ENCODE measurements at places on chromosomes 13 and 19.
A peak's percentile ranks its signal among the peaks of the same experiment; 100 is the strongest.

DNA sequence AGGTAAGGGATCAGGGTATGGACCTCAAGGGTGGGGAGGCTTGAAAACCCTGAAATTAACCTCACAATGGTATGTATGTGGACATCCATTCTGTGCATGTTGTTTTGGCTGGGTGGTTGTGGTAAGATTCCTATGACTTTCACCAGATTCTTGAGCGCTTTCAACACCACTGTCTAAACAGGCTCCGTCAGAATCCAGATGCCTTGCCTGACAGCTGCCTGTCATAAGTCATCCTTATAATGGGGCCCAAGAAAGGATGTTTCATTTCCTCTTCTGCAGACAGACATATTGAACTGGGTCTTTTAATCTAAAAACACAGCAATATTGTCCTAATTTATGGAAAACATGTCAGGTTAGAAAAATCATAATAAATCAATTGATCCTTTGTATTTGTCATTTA, 41.3 kb downstream of the ALOX5AP start:
- no peak for DNase-seq

DNA sequence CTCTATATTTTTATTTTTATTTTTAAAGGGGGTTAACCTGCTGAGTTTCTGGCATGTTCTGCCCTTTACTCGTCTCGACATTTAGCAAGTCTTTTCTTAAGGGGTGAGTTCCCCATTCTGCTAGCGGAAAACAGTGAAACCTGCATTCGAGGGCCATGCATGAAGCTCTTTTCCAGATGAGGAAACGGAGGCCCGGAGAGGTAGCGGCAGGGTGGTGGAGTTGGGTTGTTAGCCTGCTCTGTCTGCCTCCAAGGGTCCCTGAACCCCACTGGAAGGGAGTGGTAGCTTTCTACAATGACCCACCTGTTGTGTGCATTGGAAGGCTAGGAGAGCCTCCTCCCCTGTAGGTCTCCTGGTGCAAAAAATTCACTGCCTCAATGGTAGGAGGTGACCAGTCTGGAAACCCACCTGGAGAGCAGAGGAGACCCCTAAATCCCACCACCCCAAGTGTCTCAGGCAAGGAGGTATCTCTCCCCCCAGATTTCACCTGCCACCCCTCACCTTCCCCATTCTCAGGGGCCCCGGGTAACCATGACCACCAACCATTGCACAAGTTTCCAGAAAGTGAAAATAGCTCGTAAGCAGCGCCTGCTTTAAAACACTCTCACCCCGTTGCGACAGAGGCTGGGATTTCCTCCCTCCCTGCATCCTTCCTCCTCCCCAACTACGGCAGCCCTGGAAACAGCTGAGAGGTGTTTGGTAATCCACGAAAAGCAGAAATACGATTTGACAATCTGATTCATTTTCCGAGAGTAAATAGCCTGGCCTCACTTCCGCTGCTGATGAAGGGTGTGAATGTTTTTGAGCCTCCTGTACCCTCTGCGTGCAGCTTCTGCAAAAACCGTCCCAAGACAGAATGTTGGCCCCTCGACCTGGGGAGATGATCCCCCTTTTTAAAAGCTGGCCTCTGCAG, 3.5 kb downstream of the KLF2 start:
- DNase-seq = peak; percentile 53

DNA sequence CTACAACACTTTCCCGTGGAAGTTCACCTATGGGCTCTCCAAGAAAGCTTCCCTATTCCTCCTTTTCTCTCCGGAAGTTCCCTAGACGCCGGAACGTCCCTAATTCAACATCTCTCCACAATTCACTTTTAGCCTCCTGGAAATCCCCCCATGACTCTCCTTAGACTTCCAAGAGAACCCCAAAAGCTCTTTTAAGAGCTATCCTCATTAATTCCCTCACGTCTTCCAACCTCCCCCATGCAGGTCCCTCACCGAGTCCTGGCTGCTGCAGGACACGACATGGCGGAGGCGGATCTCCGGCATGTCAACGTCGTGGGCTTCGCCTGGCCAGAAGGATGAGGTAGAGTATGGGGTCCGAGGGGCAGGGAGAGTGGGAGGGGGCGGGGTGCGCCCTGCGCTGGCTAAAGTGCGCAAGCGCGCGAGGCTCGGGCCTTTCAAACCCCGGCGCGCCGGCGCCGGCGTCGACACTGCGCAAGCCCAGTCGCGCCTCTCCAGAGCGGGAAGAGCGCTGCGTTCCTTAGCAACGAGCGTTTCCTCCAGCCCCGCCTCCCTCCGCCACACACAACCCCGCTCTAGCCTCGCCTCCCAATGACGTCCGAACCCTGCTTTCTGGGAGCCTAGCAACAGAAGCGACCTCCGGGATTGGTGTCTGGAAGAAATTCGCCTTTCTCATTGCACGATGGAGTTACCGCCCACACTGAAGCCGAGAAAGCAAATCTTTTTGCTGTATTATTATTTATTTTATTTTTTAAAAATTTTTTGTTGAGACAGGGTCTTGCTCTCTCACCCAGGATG, at the start of the genes PINLYP and XRCC1:
Gene PINLYP (plus strand): TSS at position 646 of the 795 bp plus-strand sequence. CDS start 1,391 bp downstream, outside the sequence.
Gene XRCC1 (minus strand): TSS at position 372 of the 795 bp plus-strand sequence. CDS start 69 bp downstream, at position 303.
- peak; percentile 97 for DNase-seq

GRCh38 chr19:18266771-18267686, 7.2 kb downstream of the IQCN start:
- no peak for DNase-seq

DNA sequence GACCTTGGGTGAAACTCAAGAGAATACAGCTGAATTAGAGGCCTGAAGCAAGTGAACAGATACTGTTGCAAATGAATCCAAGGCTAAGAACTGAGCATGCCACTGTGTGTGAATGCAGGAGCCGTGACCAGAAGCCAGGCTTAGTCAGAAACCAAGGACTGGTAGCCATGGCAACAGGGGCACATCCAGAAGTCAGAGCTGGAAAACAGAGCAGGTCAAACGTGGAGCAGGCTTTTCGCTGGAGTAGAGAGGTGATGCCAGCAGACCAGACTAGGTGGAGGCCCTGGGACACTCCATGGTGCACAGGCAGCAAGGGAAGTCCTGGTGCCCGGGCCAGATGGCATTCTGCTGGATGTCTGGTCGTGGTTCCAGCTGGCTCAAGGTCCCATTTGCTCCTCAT, 564.1 kb downstream of the PCDH9 start:
- DNase-seq = no peak

DNA sequence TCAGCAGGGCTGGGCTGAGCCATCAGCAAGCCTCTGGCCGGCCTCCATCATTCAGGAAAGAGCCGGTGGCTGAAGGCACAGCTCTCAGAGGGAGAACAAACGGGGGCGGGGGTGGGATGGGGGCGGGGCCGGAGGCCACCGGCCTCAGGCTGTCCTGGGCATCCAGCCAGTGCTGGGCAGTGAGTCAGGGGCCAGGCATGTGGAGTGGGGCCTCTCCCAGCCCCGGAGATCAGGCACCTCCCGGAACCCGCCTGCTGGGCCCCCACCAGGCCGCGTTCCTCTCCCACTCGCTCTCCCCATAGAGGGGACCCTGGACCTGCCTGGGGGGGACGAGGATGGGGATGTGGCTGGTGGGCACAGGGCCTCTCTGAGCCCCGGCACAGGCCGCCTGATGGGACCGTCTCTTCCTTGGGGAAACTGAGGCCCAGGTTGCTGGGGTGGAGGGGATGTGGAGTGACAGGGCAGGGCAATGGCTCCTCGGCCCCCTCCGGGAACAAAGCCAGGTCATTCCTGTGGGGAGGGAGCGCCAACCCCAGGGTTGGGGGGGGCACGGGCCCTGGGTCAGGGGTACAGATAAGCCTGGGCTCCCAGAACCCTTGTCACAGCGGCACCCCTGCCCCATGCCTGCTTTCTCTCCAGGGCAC, 12.9 kb downstream of the SPC24 start:
- no peak for DNase-seq

GRCh38 chr19:2782329-2782935, 641 bp downstream of the SGTA start:
- DNase-seq = no peak

- DNase-seq = no peak
Measured at GRCh38 chr13:93698016-93698613, 471.5 kb downstream of the GPC6 start.

DNA sequence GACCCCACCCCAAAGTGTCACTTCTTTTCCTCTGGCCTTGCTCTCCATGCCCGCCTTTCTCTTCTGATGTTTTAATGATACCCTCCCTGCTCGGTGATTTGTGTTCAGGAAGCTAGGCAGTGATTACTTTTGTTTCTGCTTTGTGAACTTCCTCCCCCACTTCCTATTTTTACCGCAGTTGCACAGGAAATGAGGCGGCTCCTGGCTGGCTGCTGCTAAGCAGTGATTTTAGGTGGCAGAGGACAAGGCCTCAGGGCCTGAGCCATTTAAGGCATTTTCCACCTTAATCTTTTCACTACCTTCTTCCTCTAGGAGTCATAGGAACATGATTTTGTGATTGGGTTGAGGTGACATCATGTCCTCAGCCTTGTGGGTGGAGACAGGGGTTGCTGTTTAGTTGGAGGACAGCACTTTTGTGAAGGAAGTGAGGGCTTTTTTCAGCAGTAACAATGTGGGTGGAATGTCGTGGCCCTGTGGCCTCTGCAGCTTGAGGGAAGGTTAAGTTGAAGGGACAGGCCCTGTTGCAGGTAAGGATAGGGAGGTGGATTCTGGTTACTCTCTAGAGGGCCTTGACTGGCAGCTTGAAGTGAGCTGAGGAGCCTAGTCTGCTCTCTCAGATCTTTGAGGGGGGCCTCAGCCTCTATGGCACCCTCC, 15.7 kb downstream of the GARRE1 start:
- DNase-seq = peak; percentile 70

DNA sequence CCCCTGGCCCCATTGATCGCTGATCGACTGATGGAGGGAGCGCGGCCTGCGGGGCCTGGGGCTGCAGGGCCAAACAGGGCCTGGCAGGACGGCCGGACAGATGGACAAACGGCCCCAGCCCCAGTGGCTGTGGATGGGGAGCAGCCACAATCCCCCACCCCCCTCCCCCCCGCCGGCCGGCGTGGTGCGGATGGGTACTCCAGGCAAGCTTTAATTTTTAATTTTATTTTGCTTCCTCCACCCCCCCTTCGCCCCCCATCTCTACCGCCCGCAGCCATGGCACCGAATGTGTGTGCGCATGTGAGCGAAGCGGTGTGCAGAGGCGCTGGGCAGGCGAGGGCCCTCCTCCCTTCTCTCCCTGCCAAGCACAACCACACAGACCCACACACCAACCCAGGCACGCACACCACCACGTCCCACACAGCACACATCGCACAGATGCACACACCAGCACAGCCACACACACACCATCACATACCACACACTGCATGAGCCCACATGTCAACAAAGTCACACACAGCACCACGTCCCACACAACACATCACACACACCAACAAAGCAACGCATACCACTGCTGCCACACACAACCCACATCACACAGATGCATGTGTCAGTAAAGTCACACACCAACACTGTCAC, 12.4 kb downstream of the ERFL start:
- no peak for DNase-seq

GRCh38 chr19:42928896-42929295, 8.1 kb downstream of the PSG7 start:
- DNase-seq = no peak

DNA sequence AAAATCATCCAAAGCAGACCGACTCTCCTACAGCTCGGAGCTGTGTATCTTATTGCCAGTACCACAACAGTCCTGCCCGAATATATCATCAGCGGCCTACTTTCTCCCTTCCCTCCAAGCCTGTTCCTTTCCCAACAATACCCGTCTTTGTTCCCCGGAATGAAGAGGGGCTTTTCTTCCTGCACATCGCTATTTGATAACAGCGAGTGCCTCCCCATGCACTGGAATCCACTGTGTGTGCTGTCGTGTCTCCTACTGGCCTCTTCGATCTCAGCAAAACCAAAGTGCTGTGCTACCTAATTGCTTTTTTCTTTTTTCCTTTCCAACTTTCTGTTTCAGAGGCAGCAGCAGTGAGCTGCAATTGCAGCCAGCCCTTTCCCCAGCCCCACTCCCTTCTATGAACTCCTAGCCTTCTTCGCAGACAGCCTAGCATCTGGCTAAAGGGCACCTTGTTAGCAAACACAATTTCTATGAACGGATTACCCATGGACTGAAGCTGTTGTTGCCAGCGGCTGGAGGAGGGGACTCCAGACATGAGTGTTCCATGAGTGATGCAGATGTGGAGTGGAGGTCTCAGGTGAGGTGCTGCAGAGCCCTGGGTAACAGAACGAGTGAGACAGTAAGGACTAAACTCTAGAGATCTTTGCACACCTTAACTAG, 43.4 kb downstream of the EFNB2 start:
- DNase-seq = no peak

DNA sequence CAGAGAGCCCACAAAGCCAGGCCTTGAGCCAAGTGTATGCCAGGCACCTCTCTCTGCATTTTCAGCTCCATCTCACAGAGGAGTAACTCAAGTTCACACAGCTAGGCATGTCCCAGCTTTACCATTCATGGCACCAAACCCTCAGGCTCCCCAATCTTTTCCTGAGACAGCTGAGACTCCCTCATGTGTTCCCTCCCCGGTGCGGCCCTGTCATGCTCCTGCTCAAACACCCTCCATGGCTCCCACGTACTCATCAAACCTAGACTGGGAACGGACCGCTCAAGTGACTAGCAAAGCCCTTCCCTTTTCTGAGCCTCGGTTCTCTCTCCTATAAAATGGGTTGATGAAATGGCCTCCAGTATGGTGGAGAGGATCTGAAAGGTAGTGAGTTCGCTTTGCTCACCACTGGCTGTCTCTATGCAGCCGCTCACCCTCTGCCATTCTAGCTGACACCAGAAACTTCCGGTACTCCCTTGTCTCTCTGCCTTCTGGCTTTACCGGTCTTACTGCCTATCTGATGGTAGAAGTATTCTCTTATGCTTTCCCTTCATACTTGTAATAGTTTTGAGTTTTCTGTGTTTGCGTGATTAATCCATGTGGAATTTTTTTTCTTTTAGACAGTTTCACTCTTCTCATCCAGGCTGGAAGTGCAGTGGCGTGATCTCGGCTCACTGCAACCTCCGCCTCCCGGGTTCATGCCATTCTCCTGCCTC, 7.8 kb upstream of the SLC44A2 start:
- no peak for DNase-seq

GRCh38 chr19:19321141-19321577, 530 bp downstream of the MAU2 start:
- DNase-seq = no peak

DNA sequence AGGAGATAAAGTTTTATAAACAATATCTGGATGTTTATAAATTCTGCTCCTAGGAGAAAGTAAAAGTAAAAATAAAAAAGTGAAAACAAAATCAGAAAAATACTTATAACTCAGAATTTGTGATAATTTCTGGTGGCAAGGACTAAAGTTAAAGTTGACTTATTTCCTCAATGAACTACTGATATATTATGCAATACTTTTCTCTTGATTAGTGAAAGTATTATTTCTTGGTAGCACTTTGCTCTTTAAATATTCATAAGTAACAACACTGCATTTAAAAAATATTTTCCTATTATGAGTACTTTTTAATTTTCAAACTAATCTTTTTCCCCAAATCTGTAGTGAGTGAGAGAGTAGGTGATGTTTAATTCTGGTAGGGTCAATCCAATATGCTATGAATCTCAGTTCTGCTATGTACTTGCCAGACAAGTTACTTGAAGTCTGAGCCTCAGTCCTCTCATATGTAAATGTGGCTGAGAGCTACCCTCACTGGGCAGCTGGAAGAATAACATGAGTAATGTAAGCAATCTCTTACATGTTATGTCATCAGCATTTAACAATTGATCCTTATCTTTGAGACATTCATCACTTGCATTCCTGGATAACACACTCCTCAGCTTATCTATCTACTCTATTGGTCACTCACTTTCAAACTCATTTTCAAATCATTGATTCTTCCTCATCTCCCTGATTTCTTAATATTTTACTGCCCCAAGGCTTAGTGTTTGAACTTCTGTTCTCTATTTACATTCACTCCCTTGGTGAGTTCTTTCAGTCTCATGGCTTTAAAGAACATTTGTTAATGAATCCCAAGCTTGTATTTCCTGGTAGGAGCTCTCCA, 239.0 kb downstream of the RGCC start:
- DNase-seq = no peak

- DNase-seq = no peak
Measured at GRCh38 chr13:26259634-26260033, 5.7 kb downstream of the CDK8 start.

Data from T follicular helper cell (primary cell).